ENCODE measurements at places on chromosomes 13 and 19.

- no peak for DNase-seq
Observed at GRCh38 chr19:41702171-41702651, 6.2 kb upstream of the CEACAM5 start.

DNA sequence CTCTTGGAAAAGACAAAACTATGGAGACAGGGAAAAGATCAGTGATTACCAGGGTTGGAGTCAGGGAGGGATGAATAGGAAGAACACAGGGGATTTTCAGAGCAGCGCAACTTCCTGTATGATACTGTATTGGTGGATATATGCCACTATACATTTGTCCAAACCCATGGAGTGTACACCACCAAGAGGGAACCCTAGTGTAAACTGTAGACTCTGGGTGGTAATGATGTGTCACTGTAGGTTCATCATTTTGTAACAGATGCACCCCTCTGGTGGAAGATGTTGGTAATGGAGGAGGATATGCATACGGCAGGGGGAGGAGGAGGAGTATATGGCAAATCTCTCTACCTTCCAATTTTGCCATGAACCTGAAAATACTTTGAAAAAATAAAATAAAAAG lies 68.1 kb downstream of the UFM1 start:
- no peak for DNase-seq

DNA sequence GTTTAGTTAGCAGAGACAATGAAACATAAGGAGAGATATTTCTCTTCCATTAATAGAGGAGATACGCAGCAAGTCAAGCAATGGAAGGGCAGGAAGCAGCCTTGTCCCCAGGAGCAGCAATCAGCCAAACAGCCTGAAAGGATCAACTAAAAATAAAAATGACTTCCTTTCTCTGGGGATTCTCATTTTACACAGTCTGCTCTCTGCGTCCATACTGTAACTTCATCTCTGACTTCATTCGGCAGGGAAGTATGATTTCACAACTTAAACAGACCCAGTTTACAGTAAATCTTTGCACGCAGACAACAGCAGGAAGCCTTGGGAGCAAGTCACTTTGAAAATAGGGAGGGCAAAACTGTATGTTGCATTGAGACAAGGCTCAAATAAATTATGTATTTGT lies 826.7 kb downstream of the DIAPH3 start:
- DNase-seq: no peak

- DNase-seq: no peak
Observed at GRCh38 chr19:47523473-47523872, 8.6 kb upstream of the NAPA start.

DNA sequence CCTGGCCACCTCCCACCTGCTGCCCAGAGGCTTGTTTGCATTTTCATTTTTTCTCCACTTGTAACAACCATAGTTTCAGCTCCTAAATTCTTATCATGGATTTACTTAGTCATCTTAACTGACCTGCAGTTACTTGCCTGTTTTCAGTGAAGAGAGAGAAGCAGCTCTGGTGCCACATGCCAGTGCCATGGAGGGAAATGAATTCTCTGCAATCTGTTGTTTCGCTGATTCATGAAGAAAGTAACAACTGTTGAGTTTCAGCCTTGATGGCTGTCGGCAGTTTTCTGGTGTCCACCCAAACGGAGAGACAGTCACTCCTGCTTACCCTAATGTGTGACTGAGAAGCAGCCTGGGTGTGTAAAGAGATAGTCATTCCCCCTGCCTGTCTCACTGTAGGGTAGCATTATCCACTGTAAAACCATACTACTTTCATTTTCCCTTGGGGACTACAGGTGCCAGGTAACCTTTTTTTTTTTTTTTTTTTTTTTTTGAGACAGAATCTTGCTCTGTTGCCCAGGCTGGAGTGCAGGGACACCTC lies 116.1 kb downstream of the DNAJC3 start:
- no peak for DNase-seq

GRCh38 chr13:47929156-47929555 lies 71.9 kb downstream of the SUCLA2 start:
- no peak for DNase-seq

- DNase-seq: no peak
Observed at GRCh38 chr13:34816245-34816884, 125.7 kb upstream of the NBEA start.

DNA sequence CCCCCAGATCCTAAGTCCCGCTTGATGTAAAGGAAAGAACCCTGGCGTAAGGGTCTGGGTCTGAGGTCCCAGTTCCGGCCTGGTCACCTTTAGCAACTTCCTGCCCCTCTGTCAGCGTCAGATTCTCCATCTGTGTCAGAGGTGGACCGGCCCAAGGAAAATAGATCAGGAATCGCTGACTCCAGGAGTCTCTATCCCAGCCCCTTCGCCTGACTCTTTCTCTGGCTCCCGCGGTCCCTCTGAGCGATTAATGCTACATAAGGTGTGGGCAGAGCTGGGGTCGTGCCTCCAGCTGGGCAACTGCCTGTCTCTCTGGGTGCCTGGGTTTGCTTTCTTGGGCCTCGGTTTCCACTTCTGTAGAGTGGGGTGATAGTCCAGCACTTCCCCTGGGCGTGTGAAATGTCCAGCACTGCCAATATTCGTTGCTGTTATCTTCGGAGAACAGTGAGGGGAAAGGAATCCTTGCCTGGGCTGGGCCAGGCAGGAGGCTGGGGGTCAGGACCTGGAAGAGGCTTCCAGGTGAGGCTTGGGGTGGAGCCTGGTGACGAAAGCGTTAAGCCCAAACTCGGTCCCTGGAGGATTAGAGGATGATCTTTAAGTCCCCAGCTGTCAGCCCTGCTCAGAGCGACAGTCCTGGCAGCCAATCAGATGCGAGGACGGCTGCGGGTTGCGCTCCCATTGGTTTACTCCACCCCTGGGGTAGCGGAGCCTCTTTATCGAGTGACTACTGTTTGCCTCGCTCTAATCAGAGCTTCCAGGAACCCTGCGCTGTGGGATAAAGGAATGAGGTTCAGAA lies 767 bp downstream of the ABCA7 start:
- DNase-seq: peak; percentile 88

GRCh38 chr13:112825071-112825470 lies 135.2 kb downstream of the ATP11A start:
- no peak for DNase-seq

DNA sequence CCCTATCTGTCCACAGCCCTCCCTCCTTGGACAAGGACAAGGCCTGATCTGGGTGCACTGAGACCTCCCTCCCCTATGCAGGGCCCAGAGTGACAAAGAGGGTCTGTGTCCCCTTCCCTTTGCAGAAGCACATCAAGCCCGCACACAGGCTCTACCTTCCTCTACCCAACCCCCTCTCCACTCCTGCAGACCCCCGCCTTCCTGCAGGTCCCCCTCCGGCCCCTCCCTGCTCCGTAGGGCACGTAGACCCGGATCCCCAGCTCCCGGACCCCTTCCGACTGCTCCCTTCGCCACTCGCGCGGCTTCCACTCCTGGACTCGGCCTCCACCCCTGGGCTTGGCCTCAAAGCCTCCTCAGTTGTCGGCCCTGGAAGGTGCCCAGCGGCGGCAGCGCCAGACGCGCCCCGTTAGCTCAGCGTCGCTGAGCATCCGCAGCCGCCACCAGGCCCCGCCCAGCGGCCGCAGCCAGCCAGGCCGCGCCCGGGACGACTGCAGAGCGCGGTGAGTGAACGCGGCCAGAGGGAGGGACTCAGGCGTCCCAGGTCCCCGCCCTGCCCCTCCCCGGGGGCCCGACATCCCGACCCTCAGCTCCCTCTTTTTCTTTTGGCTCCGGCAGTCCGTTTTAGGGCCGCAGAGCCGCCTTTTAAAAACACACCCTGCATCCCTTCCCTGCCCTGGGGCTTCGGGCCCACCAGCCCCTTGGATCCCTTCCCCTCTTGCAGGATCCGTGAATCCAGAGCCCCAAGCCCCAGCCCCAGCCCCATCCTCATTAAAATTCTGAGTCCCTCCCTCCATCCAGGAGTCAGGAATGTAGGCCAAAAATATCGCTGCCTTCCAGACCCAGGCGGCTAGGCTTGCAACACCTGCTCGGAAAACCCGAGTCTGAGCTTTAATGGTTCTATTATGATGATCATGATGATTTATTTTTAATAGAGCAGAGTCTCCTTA lies 1.5 kb upstream of the MYADM start:
- peak; percentile 89 for DNase-seq

DNA sequence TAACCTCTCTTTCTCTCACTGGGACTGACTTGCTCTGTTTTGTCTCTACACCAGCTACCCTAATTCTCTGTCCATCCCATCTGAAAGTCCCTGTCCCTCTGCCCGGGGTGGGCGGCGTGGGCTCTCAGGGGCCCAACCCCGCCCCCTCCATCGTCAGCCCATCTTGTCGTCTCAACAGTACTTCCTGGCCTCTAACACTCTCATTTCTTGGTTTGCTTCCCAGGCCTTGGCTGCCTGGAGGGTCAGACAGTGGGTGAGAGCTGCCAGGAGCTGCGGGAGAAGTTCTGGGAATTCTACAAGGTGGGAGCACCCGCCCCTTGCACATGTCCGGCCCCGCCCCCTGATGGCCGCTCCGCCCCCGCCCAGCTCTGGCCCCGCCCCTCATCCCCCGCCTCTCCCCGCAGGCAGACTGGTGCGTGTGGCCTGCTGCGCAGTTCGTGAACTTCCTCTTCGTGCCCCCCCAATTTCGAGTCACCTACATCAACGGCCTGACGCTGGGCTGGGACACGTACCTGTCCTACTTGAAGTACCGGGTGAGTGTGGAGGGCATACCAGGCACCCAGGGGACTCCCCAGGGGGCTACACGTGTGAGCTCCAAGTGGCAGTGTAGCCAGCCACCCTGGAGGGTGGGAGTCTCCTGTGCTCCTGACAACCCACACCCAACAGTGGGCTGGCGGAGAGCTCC lies 1.7 kb downstream of the MPV17L2 start:
- DNase-seq: no peak

GRCh38 chr13:54018485-54018884 lies 989.9 kb downstream of the OLFM4 start:
- DNase-seq: no peak

GRCh38 chr19:7415163-7415856 lies 66.6 kb downstream of the ARHGEF18 start:
- no peak for DNase-seq

DNA sequence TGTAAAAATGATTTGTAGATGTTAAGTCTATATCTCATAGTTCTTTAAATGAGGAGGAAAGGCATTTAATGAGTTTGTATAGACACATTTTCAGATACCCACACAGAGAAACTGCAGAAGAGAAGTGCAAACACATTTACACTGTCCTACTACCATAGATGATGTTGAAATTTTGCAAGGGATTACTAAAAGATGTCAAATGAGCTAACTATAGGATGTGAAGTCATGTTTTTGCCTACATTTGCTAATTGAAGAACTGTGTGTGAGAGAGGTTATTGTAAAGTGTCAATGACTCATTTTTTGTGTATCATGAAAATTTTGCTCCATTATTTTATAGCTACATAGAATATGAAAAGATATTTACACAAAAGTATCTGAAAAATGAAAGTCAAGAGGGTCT lies 178.9 kb downstream of the ITGBL1 start:
- DNase-seq: no peak

- DNase-seq: no peak
Observed at GRCh38 chr19:49758292-49758691, 4.8 kb downstream of the TSKS start.

DNA sequence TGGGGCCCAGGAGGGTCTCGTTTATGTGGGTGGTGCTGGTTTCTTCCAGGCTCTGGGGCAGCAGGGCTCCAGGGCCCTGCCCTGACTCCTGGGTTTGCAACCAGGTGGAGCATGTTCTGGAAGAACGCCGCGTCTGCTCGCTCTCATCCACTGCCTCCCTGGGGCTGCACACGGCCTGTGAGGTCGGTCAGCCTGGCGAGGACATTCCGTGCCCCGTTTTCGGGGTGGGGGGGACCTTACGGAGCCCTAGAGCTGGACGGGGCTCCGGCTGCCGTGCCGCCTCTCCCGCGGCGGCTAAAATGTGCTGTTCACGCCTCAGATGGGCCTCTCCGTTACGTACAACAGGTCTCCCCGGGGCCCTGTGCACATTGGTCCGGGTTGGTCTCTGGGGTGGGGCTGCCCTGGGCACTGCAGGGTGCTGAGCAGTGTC lies 3.3 kb downstream of the GNA11 start:
- DNase-seq: no peak

- DNase-seq: no peak
Observed at GRCh38 chr13:114154476-114154875, 22.1 kb upstream of the RASA3 start.

GRCh38 chr19:1279782-1280341 lies 4.5 kb downstream of the FAM174C start:
- peak; percentile 85 for DNase-seq

- no peak for DNase-seq
Observed at GRCh38 chr19:6297202-6297601, 17.4 kb upstream of the MLLT1 start.

DNA sequence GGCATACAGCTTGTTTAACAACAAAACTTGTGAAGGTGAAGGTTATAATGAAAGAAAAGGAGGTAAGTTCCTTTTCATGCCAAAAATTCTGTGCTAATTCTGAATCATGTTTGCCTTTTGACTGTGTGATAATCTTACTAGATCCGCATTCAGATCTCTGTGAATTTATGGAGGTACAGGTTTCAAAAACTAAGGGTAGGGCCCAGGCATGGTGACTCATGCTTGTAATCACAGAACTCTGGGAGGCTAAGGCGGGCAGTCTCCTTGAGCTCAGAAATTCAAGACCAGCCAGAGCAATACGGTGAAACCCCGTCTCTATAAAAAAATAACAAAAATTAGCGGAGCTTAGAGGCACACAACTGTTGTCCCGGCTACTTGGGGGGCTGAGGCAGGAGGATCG lies 45.9 kb downstream of the PCDH9 start:
- DNase-seq: no peak

DNA sequence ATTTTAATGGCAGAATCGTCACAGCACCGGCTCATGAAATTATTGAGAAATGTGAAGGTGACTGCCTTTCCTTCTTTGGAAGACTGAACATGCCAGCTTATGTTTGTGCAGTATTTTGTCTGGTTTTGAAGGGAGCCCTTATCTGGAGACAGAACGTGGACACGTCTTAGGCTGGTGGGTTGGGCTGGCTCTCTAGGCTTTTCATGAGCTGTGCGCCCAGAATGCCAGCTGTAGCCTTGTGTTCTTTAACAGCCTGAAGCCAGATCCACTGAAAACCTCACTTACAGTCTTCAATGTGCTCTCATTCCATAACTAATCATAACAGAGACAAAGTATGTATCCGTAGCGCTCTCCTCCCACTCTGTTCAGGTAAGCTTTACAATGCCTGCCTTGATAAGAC lies 184.4 kb upstream of the HTR2A start:
- no peak for DNase-seq

DNA sequence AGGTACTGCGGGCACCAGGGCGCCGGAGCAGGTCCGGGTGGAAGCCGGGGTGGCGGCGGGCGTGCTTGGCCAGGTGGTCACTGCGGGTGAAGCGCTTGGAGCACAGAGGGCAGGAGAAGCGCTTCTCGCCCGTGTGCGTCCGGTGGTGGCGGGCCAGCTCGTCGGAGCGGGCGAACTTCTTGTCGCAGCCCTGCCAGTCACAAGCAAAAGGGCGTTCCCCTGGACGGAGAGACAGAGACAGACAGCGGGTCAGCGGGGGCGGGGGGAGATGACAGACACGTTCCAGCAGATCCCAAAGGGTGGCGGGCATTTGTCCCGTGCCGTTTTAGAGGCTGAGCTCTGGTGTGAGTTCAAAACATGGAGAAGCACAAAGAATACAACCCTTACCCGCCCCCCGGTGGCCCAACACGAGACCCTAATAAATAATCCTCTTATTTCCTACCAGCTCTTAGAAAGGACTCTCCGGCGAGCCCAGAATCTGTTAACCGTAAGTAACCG lies 6.3 kb upstream of the REXO1 start:
- DNase-seq: no peak
